ENCODE measurements at places on chromosomes 12 and 14.

DNA sequence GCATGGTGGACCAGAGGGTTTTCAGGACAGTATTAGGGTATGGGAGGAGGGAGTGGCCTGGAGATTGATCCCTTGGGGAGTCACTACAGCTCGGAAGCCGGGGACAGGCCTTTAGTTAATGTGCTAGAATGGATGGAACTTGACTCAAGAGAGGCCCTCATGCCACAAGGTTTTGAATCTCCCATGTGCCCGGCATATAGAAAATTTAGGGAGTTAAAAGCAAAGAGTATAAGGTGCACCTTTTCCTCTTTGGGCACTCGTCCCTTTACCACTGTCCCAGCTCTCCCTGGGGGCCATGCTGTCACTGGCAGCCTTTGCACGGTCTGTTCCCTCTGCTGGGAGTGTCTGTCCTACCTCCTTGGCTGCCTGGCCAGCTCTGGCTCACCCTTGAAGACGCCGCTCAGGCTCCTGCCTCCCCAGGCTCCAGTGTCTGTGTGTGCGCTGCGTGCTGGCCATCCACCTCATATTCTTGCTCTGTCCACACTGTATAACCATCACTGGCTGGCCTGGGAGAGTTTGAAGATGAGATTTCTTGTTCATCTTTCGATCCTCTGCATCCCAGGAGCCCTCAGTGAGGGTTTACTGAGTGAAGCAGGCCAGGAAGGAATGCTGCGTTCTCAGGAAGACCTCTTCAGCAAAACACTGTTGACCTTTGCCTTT, 161.3 kb downstream of the ZFP36L1 start:
- DNase-seq, result no peak

- DNase-seq, result no peak
These were observed 62.2 kb downstream of the RFX4 start for GRCh38 chr12:106645074-106645421.

DNA sequence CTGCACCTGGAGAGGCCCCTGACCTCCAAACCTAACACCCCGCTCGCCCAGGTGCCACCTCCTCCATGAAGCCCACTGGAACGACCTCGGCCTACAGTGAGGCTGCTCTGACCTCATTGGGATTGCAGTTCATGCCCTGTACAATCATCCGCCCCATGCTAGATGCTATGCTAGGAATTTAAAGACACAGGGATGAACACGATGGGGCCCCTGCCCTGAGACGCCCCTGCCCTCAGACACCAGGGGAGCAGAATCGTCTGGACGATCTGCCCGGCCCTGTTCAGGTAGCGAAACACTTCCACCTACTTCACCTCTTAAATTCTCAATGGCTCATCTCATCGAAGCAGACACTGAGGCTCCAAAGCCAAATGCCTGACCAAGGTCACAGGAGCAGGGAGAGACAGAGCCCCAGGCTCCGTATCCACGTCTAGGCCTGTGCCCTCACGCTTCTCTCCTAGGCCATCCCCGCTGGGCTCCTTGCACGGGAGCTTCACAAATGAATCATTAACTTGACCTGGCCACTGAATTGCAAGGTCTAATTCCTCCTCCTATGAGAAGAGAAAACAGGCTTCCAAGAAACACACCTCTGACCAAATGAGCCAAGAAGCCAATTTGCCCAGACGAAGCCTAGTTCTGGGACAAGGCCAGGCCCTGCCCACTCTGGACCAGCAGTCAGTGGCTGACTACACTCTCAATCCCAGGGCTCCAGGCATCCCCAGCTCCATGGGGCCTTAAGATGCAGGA, 35.2 kb downstream of the SCARB1 start:
- no peak for DNase-seq

- DNase-seq, result no peak
These were observed 78.9 kb downstream of the AEBP2 start for GRCh38 chr12:19518209-19518608.

- no peak for DNase-seq
These were observed 574 bp downstream of the WNK1 start for GRCh38 chr12:752695-753610.

DNA sequence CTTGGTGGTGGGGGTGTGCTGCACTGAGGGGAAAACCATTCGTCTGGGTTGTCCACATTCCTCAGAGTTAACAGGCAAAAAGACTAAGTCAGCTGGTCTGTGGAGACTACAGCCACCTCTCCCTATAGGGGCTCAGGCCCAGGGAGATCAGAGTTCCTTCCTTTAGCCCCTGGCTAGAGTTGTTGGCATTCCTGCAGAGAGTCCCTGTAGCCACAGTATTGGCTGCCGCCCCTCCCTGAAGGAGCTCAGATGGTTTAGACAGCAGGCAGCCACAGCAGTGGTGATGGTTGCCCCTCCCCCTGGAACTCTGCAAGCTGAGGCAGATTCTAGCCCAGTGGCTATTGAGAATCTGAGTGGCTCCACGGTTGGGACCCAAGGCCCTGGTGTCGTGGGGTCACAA, 1072.5 kb upstream of the ATXN7L3B start:
- DNase-seq, result no peak

DNA sequence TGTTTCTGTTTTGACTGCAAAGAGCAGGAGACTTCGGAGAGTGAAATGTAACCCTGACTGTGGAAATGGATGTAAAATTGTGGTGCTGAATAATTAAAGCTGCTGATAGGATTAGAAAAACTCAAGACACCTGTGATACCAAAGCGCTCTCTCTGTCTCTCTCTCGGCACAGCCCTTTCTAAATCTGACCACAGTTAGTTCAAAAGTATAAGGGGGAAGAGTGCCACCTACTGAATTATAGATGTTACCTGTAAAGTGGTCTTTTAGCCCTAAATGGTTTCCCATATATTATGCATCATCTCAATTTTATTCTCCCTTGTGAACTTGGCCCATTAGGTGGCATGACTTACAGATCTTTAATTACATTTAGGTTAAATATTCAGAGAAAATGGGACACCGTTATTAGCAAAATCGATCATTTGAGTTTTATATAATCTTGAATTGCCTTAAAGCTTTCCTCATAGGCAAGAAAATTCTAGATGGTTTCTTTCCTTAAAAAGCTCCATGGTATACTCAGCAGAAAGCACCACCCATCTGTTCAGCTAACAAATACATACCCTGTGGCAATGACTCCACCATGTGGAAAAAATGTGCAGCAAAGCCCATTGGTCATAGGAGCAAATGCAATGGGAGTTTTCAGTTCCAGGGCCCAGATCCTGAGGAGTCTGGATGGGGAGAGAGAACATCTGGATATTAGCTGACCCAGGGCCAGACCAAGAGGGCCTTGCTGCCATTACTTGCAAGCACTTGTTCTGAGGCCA, 18.1 kb downstream of the RFC5 start:
- no peak for DNase-seq

- DNase-seq, result no peak
These were observed 28.4 kb downstream of the SDR9C7 start for GRCh38 chr12:56905852-56906251.

DNA sequence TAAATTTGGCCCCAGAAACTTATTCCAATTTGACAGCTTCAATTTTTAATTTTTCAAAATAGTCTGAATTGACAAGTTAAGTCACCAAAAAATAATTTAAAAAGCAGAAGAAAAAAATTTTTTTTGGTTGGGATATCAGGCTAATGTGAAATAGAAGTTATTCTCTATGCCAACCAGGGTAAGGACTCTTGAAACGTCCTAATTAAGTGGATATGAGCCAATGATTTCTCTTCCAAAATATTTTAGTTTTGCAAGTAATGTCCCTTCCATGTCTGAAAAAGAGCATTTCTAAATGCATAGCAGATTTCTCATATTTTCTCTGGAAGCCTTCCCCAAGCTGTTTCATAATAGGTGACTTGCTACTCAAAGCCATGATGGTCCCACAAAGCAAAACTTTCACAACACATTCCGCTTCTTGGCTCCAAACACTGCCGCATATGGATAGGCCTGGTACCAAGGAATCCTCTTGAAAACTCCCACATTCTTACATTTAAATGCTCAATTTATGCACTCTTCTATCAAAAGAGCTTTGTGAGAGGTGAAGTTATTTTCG, 65.1 kb downstream of the SIX6 start:
- no peak for DNase-seq

GRCh38 chr12:66573605-66574004, 105.3 kb downstream of the GRIP1 start:
- no peak for DNase-seq

DNA sequence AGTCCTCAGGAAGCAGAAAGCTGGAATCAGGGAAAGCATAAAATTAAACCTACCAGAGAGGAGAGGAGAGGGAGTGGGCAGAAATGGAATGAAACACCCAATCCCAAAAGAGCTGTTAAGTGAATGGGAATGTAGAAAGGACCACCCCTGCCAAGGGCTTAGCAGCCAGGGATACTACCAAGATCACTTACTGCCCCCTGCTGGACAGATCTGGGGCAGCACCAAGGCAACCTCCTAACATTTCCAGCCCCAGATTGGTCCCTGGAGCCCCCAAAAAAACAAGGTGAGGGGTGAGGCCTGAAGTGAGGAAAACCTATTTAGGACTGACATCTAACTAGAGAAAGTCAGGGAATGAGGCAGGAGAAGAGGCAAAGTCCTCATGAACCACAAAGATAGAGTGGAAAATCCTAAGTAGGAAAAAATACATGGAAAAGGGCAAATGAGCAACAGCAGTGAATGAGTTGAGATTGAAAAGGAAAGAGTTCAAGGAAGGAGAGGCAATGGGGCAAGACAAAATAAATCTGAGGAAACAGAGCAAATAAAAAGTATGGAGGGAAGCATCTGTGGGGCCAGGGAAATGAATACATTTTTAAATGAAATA, 11.2 kb upstream of the FKBP11 start:
- peak; percentile 76 for DNase-seq

DNA sequence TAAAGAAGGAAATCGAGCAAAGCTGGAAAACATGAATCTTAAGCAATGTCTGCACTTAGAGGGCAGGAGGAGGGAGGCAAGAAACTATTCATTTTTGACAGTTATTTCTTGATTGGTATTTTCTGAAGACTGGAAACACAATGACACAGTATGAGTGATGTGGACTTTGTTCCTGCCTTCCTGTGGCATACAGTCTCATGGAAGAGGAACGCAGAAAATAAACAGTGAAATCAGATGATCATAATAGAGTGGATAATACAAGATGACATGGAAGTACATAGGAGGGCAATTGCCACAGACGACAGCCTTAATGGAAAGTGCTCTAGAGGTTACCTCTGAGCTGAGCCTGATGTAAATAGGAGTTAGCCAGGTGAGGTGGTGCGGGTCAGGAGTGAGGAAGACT, 140.4 kb upstream of the MAX start:
- no peak for DNase-seq

DNA sequence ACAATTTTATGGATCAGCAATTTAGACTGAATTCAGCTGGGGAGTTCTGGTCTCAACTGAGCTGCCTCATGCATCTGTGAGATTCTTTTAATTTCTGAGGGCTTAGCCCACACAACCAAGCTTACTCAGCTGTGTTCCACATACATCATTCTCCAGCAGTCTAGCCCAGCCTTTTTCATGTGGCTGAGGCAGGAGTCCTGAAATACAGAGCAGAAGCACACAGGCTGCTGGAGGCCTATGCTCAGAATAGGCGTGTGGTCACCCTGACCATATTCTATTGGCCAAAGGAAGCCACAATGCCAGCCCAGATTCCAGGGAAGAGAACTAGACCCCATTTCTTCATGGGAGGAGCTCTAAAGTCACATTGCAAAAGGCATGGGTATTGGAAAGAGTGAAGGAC, 72.3 kb upstream of the DHRS4 start:
- DNase-seq, result no peak

DNA sequence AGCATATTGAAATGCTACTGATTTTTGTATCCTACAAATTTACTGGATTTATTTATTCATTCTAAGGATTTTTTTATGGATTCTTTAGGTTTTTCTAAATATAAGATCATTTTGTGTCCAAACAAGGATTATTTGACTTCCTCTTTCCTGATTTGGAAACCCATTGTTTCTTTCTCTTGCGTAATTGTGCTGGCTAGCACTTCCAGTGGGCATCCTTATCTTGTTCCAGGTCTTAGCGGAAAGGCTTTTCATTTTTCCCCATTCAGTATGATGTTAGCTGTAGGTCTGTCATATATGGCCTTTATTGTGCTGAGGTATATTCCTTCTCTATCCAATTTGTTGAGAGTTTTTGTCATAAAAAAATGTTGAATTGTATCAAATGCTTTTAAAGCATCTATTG, 57.2 kb upstream of the RHOJ start:
- no peak for DNase-seq

DNA sequence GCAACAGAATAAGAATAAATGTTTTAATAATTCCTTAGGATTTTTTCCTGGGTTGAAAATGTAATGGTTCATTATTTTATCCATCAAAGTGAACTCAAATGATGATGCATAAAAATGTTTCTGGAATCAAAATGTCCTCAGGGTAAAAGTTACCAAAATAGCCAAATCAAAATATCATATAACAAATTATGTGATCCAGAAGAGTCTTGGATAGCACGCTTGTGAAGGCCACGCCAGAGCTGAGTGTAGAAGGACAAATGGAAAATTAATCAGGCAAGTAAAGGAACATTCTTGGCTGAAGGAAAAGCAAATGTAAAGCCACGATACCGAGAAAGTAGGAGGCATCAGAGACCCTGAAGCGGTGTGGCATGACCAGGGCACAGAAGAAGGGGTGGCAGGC, 169.2 kb downstream of the CAPZA3 start:
- no peak for DNase-seq

- no peak for DNase-seq
These were observed 118.9 kb downstream of the ETV6 start for GRCh38 chr12:11768233-11768965.

DNA sequence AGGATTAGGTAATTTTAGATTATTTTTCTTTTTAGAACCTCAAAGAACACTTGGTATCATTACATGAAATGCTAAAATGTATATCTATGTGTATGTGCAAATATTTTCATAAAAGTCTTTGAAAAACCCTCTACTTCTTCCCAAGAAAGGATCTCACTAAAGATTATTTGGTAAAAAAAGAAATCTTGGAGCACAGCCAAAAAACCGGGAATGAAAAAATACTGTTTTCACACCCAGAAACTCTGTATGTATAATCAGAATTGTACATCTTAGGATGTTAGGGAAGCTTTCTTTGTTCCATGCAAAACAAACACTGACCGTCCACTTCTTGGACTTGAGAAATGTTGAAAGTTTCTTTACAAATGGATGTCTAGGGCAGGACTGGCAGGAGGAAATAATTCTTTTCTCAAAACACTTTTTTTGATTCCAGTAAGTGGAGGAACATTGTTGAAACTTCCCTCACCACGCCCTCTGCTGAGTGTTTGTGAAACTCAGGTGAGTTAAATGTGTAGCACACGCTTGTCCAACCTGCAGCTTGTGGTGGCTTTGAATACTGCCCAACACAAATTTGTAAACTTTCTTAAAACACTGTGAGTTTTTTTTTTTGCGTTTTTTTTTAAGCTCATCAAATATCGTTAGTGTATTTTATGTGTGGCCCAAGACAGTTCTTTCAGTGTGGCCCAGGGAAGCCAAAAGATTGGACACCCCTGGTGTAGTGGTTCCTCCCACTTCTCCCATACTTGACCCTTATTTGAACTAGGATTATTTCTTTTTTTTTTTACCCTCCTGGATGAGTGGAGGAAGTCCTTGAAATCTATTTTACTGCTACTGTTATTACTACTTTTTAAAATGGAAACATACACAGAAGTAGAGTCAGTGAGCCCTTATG, 26.6 kb downstream of the FBXO34 start:
- no peak for DNase-seq

All from stimulated activated CD4-positive, alpha-beta T cell treated with anti-CD3 and anti-CD28 coated beads, TNF-alpha, amount 100 ng/mL, for 1 hour (primary cell).